ENCODE measurements at places on chromosomes 2 and 18.

DNA sequence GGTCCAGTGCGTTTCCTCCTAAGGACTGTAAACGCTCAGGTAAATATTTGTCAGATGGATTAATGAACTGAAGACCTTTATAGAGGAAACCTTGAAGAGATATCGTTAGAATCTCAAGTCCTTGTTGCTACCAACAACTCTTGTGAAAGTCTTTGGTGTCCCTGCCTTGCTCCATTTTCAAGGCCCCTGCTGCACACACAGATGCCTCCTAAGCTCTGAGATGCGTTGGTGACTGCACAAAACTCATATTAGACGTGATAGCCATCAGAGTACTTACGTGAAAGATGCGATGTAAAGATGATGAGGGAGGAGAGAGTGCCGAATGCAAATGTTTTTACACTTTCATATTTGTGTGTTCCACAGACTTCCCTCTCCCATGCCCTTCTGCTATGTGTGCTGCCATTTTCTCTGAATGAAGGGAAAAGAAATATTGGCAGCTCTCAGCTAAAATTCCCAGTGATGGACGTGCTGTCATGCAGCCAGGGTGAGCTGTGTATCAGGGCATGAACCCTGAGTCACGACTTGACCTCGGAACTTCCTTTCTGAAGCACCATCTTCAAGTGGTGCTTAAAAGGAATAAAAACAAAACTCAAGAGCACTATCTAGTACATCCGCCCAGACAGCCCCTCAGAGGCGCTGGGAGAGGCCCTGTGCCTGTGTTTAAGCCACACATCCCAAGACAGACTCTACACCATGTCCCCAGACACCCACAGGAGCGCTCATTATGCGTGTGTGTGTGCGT lies 117.4 kb downstream of the FAM210A start:
- DNase-seq: no peak

DNA sequence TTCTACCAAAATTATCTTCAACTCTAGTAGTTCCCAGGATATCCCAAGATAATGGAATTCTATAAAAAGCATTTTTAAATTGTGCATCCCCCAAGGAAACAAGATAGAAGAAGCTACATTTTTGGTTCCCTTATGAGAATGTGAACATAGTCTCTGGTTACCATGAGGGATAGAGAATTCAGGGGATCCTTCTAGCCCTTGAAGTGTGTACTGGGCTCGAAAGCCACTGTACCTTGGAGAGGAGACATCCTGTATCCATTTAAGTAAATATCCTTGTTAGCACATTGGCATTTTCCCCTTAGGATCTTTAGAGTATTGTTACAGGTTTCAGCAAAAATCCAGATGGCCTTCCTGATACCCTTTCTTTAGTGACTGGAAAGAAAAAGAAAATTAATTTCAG lies 228.5 kb downstream of the RTP5 start:
- DNase-seq: no peak

GRCh38 chr18:60228609-60229595 lies 143.7 kb downstream of the MC4R start:
- DNase-seq: no peak

- DNase-seq: no peak
Observed at GRCh38 chr2:16169381-16169960, 229.1 kb downstream of the MYCN start.

GRCh38 chr2:84865181-84865783 lies 15.6 kb downstream of the TRABD2A start:
- DNase-seq: no peak

DNA sequence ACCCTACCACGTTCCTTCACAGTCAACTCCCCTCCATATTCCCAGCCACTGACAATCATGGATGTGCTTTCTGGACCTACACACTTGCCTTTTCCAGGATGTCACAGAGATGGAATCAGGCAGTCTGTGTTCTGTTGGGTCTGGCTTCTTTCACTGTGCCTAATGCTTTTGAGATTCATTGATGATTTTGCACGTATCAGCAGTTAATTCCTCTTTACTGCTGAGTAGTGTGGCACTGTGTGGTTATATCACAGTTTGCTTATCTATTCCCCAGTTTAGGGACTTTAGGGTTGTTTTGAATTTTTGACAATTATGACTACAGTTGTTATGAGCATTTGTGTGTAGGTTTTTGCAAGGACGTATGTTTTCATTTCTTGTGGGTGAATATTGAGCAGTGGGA lies 191.7 kb downstream of the ACKR3 start:
- DNase-seq: no peak

Measured in stimulated activated CD4-positive, alpha-beta T cell treated with anti-CD3 and anti-CD28 coated beads, Interleukin-15, amount 100 ng/mL, for 1 hour (primary cell).